ENCODE measurements at places on chromosomes 4 and X. TPM values are rescaled to one million over a fixed set of nuclear protein-coding genes. Genes with fewer than 3 reads are reported as not detected.

- no peak for DNase-seq
Observed at GRCh38 chr4:150960818-150961217, 54.3 kb downstream of the LRBA start.

- no peak for DNase-seq
Observed at GRCh38 chrX:97294041-97294440, 410.3 kb downstream of the RPA4 start.

DNA sequence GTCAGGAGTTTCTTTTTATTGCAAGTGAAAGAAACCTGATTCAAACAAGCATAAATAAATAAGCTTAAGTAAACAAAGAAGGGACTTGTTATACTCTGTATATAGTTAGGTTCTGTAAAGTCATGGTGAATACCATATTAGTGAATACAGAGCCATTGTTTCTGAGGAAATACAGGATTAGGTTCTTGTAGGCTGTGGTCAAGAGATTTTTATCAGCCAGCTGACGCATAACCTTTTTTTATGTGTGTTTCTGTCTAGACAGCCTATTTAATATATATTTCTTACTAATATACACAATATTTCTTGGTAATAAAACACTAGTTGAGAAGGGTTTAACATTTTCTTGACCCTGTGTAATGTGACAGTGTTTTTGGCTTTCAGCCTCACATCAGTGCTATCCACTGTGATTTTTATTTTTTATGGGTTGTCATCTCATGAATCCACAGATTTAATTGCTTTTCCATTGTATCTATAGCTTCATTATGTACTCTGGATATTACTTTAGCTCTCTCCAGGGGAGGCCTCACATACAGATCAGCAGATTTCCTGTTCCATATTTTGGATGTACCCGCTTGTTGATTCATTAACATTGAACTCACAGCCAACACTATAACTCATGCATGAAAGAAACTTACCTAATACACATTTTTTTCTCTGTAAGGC is 8.0 kb downstream of the HERC3 start:
- DNase-seq, result no peak

TMSB15A gene
- not detected for total RNA-seq

GRCh38 chr4:138327338-138327737 is 85.2 kb upstream of the SLC7A11 start:
- no peak for DNase-seq

GRCh38 chr4:162274354-162274753 is 110.6 kb upstream of the FSTL5 start:
- DNase-seq, result no peak

DNA sequence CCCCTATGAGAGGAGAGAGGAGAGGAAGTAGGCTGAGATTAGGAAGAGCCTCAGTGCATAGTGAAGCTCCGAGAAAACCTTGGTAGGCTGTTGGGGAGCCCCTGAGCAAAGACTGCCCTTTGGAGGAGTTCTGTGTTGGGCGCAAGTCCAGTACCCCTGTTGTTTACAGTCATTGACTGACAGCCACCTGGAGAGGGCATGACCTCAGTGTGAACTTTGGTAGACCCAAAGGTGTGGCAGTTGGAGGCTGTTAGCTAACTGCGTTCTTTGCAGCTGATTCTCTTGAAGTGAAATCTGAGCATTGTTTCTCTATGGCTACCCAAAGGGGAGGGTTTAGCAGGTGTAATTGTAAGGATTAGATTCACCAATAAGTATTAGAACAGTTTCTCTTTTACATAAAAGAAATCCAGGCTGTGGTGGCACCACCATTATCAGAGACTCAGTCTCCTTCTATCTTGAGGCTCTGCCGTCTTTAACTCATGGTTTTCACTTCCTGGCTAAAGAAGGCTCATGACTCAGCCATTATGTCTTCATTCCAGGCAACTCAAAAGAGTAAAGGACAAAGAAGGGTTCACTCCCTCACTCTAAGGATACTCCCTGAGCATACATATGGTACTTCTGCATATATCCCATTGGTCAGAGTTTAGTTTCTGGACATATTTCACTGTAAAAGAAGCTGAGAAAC is 33.4 kb downstream of the ANXA3 start:
- DNase-seq, result no peak

DNA sequence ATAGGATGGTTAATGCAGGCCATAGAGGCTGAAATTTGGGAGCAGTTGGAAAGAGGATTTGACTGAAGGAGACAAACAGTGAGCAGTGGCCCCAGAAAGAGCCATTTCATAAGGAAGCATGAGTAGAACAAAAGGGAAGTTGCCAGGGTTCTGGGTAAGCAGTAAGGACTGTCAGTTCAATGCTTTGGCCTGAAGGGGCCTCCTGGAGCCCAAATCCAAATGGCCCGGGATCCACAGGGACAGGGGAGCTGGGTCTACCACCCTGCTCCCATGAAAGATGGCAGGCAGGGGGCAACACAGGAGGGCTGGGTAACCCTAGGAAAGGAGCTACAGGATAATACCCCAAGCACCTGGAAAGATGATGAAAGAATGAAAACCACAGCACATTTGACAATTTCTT is 4.1 kb upstream of the INTS6L start:
- no peak for DNase-seq

ABHD18 gene
- total RNA-seq, result 14.2 TPM

GRCh38 chr4:152014280-152014679 is 253.5 kb upstream of the GATB start:
- DNase-seq, result no peak

DNA sequence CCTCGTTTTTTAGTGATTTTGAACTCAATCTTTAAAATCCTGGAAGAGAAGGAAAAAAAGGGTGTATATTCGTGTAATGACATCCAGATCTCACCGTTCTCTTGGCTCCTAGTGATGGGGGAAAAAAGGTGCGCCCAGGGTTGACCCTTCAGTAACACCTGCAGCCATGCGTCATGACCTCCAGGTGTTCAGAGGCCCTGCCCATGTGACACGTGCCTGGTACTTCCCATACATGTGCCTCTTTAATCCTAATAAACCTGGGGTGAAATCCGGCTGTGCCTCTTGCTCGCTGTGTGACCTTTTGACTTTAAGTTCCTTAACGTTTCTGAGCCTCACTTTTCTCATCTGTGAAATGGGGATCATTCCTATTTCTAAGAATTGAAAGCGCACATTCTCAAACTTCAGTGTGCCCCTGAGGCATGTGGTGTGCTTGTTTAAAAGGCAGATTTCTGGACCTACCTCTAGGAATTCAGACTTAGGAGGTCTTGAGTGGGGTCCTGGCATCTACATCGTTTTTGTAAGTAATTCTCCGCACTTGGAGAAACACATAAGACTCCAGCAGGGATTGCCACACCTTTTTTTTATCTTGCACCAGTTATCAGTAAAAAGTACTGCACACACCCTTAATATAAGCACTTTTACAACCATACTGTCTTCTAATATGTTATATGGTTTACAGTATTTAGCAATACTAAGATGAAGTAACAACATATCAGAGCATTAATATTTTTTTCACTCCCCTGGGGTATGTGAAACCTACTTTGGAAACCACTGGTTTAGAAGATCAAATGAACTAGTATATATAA is 90.1 kb downstream of the RELL1 start:
- no peak for DNase-seq

DNA sequence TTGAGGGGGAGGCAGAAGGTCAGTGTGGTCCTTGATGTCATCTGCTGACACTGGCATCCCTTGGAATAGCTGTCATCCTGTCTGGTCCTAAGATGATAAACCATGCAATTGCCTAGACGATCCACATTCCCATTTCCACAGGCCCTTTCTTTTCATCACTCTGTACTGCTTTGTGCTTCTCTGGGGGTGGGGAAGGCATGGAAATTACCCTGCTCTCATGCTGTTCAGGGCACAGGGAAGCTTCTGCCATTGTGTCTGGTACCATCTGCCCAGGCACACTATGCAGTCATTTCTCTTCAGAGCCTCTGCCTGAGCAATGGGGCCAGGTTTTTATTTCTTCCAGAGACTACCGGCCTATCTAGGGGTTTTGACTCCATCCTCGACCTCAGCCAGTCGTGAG is 49.7 kb upstream of the ELOVL6 start:
- no peak for DNase-seq

DNA sequence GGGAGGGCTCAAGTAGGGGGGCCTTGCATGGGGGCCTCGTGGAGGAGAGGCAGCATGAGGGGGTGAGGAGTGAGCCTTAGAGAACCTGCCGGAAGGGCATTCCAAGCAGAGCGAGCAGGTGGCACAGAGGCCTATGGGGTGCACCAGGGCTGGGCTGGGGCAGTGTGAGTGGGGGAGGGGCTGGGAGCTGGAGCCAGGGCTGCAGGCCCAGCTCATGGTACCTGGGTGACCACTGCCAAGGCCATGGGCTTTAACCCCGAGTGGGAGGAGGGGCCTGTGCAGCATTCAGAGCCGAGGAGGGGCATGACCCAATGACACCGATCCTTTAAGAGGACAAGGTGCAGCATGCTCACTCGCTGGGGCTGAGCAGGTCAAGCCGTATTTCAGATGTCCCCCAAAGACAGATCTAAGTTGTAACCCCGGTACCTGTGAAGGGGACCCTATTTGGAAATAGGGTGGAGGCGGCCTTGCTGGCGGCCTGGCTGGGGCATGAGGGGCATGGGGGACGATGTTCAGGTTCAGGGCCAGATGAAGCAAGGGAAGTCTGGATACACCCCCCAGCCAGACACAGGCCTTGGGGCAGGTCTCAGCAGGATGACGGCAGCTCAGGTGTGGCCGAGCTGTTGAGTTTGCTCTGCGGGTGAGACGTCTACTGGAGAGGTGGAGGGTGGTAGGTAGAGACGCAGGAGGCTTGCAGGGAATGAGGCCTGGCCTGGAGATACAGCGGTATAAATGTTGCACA is 137.0 kb downstream of the CPZ start:
- DNase-seq, result no peak

GRCh38 chr4:153232768-153233167 is 28.5 kb downstream of the TRIM2 start:
- DNase-seq, result no peak

MAP7D2 gene
- 0.22 TPM for total RNA-seq

DNA sequence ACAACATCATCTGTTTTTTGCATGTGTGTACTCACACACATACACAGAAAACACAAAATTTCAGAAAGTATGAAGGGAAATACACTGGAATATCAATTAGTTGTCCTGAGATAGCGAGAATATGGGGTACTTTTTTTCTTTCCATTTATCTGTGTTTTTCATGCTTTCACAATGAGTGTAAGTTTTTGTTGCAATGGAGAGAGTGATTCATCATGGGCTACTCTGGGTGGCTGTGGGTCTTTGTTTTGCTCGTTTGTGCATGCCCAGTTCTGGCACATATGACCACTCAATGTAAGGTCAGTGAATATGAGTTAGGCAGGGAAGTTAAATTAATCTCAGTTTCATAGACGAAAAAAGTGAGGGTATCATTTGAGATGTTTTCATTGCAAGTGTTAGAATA is 26.9 kb downstream of the XK start:
- DNase-seq, result no peak

DNA sequence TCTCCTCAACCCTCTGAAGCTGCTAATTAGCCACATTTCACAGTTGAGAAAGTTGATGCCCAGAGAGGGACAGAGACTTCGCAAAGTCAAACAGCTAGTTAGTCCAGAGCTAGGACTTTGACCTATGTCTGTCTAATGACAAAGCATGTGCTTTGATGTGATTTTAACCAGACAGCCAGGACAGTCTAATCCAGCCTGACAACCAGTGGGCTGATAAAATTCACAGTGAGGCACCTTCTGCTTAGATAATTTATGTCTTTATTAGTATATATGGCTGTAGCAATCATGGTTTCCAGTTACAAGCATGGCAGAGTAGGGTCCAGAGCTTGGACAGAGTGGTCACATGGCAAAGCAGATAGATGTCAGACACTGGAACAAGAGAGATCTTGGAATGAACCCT is 133.6 kb upstream of the C1QTNF7 start:
- no peak for DNase-seq

- DNase-seq, result no peak
Observed at GRCh38 chr4:24321131-24321530, 263.2 kb downstream of the DHX15 start.

CC2D2A gene
- 35.6 TPM for total RNA-seq

STBD1 gene
- 3.9 TPM for total RNA-seq

- DNase-seq, result no peak
Observed at GRCh38 chr4:25757452-25757851, 101.8 kb downstream of the SLC34A2 start.

DNA sequence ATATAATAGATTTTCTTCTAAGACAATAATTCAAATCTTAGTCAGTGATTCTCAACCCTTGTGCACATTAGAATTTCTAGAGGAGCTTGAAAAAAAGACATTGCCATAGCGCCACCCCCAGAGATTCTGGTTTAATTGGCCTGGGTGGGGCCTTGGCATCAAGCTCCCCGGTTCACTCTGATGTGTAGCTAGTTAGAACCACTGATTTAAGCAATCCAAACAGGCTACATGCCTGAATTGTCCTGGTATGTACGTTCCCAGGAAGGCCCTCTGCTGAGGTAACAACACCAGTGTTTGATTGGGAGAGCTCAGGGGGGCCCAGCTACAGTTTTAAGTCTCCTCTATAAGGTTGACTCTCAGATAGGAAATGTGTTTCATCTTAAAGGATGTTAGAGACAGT is 1.3 kb upstream of the ATP10D start:
- DNase-seq, result no peak

GRCh38 chrX:69366183-69366582 is 137.9 kb upstream of the NALF2 start:
- DNase-seq, result no peak

- DNase-seq, result no peak
Observed at GRCh38 chr4:5473125-5473524, 235.2 kb downstream of the EVC2 start.

CYLC1 gene
- not detected for total RNA-seq

DNA sequence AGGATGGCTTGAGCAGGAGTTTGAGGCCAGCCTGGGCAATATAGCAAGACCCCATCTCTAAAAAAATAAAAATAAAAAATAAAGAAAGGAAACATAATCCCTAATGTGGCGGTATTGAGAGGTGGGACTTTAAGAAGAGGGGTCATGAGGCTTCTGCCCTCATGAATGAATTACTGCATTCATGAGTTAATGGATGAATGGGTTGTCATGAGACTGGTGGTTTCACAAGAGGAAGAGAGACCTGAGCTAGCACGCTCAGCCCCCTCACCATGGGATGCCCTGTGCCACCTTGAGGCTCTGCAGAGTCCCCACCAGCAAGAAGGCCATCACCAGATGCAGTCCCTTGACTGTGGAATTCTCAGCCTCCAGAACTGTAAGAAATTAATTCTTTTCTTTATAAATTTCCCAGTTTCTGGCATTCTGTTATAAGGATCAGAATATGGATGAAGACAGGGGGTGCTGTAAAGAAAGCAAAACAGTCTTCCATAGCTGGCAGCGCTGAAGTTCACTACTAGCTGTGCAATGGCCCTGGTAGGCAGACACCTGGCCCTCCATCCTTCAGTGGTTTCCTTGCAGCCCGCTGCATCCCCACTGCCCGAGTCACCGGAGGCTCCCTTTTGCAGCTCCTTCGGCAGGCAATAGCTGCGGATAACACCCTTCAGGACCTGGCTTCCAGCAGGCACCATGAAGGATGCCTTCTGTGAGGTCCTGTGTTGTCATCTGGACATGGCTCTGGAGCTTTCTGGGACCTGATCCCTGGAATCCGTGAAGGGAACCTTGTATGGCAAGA is 44.8 kb upstream of the NSG1 start:
- DNase-seq, result no peak

DNA sequence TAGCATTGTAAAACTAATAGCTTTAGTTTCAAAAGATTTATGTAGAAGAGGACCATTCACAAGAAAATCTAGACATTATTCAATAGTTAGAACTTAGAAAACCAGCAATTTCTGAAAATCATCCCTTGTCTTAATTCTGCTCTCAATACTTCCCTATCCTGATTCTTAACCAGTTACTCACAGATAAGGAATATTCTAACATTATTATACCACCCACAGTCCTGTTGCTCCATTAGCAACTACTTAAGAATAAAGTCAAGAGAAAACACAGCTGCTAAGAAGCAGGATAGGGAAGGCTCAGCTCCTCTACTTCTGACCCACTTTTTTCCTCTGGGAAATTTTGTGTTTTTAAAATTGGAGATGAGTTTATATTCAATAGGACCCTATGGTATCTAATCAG is 47.7 kb downstream of the PHKA1 start:
- no peak for DNase-seq

Data from sciatic nerve (tissue), 2 donors.